ENCODE measurements at places on chromosomes 4 and X.

DNA sequence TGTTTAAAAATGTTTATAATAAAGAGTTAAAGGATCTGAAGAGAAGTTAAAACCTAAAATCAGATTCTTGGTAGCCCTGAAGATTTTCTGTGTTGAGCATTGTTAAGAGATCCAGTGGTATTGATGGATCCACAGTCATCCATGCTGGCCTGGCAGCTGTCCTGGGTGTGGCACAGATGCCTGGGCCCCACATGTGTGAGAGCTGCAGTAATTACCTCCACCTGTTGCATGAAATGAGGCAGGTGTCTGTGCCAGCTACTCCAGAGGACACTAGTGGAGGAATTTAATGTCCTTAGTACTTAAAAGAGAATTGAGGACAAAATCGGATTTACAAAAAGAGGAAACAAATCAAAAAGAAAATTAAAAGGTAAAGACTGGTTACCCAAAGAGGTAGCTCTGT lies 44.0 kb downstream of the MGST2 start:
- DNase-seq: no peak

- no peak for DNase-seq
Observed at GRCh38 chr4:17719106-17719505, 62.3 kb downstream of the FAM184B start.

DNA sequence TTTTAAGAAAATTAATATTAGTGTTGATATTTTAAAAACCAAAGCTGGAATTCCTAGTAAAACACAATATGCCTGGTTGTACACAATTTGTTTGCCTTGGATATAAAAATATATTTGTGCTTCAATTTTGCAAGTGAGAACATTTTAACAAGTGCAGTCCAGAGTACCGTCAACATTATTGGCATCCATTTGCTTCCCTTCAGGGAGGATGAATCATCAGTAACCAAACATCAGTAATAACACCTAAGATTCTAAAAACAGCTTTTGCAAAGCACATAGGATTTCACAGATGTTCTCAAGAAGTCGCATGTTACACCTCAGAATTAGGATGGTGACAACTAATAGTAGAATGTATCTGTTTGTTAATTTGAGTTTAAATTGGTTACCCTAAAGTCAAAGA lies 262.6 kb upstream of the BMP3 start:
- no peak for DNase-seq

- DNase-seq: no peak
Observed at GRCh38 chr4:189279188-189279587, 661.5 kb upstream of the FRG1 start.

- DNase-seq: no peak
Observed at GRCh38 chrX:3370656-3371055, 24.2 kb upstream of the MXRA5 start.

DNA sequence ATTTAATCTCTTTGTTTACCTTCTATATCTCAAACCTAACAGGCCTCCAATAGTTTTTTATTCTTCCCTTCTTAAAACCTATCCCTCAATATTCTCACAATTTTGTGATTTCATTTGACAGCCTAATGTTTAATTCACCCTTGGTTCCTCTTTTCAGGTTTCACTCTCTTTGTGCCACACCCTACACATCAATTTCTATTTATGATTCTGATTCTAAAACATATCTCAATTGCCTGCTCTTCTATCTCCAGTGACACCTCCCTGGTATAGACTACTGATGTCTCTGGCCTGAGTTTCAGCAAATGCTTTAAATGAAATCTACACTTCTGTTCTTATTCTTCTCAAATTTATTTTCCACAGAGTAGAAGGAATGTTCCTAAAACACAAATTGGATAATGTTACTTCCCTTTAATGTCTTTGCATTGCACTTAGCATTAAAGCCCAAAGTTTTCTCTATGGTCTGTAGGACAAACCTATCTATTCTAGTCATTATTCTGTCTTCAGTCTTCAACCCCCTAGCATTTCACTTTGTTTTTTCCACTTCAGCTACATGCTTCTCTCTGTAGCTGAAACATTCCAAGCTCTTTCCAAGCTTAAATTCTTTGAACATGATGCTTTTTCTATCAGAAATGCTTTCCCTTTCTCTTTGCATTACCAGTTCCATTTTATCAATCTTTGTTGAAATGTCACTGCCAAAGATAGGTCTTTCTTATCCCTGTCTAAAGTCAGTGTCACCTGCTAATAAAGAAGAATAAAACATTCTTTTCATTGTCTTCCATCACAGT lies 622.0 kb downstream of the CENPC start:
- no peak for DNase-seq

GRCh38 chr4:20298455-20298854 lies 46.8 kb downstream of the SLIT2 start:
- DNase-seq: no peak

- no peak for DNase-seq
Observed at GRCh38 chrX:10636337-10636736, 16.0 kb upstream of the MID1 start.

GRCh38 chr4:73608689-73609594 lies 11.3 kb downstream of the RASSF6 start:
- DNase-seq: no peak

DNA sequence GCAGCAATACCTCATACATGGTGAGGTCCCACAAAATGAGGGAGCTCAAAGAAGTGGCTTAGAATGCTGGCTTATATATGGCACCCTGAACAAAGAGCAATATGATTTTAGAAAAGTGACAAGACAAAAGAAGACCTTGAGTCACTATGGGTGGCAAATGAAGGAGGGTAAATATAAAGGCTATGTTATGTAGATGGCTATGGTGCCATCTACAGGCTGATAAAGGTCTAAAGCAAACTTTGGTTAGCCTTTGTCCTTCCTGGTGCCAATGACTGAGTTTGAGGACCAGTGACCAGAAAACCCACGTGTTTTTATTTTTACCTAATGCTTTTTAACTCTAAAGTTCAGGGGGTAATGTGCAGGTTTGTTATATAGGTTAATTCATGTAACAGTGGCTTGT lies 151.8 kb downstream of the CCNG2 start:
- no peak for DNase-seq

DNA sequence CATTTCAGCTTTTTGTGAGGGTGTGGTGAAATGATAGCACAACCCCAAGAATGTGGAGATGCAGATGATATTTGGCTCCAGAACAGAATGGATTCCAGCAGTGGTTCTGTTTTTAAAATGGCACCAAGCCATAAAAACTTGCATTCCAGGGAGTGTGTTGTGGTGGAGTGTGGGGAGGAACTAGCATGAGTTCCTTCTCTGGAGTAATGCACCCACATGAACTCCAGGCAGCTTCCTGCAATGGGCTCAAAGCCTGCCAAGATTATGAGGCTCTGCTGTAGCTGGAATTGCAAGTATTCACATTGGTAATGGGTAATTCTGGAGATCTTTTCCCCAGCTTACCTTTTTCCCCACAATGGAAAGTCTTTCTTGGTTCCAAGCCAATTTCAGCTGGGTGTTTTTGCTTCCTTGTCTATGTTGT lies 161.4 kb downstream of the RAB28 start:
- DNase-seq: no peak

DNA sequence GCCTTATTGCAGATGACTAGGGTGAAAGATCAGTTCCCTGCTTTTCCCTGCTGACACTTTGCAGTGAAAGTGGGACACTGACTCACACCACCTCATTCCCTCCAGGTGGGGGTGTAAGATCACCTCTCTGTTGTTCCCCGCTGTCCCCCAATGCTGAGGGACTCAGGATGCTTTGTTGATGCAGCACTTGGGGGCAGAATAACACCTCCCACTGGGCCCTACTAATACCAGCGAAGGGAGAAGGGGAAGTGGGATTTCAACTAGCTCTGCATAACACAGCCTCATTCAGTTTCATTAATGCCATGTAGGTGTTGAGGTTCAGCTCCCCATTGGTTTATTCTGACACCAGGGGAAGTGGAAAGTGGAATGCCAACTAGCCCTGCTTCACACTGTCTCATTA lies 43.6 kb upstream of the IL1RAPL2 start:
- DNase-seq: no peak

GRCh38 chr4:38873290-38873944 lies 5.8 kb downstream of the FAM114A1 start:
- no peak for DNase-seq

GRCh38 chr4:27763830-27764525 lies 903.3 kb downstream of the STIM2 start:
- DNase-seq: no peak

- no peak for DNase-seq
Observed at GRCh38 chr4:13325744-13326143, 158.4 kb downstream of the RAB28 start.

DNA sequence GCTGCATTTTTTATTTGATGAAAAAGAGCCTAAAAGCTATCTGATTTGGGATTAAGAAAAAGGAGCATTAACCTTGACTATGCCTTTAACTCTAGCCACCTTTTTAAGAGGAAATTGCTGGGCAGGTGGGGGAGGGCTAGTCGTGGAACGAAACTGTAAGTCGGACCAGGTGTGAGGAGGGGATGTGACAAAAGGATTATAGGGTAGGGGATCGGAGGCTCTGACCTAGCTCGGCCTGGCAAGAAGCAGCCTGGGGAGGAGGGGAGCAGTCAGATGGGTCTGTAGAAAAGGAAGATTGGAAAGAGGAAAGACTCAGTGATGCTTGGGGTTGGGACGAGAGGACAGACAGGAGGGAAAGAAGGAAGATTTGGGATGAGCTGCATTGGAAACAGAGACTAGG lies 21.1 kb upstream of the SPCS3 start:
- no peak for DNase-seq

DNA sequence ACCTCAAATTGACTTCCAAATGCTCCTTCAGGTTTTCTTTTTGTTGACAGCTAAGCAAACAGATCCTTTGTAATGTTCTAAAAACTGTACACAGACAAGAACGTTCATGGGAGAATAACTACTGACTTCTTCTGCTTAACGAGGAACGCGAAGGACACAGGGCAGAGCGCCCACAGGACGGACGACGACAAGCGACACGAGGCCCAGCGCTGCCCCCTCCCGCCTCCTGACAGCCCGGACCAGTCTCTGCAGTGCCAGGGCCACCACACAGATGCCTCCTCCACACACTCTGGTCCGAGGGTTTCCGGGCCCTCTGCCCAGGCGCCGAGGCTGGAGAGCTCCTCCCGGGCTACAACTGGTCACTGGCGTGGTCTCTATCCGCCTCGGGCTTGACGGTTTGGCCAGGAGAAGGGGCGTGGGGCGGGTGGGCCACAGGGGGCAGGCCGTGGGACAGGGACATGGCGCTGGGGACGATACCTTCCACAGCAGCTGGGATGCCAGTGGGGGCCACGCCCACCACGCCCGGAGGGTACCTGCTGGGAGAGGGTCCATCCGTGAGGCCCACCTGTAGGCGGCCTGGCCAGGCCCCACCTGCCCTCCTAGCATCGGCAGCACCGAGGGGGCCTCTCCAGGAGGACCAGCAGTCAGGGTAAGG lies 36.9 kb downstream of the CTBP1 start:
- no peak for DNase-seq

- DNase-seq: no peak
Observed at GRCh38 chr4:7621252-7622035, 186.7 kb upstream of the PSAPL1 start.

- DNase-seq: no peak
Observed at GRCh38 chr4:76125816-76126215, 22.4 kb downstream of the NUP54 start.

DNA sequence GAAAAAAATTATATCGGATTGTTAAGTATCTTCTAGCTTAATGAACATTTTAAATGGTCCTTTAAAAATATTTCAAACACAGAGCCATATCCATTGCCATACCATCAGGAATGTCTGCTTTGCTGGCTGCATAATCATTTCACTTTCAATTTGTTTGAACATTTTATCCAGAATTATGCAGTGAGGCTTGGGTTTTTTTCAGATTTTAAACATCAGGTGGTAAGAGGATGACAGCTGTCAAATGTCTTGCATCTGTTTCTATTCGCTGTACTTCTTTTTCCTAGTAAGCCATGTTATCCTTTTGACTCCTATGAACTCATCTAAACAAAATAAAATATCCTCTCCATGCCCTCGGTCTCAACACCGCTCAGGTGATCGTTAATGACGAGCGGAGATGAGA lies 802 bp downstream of the RFC1 start:
- no peak for DNase-seq

- DNase-seq: no peak
Observed at GRCh38 chr4:83568062-83568461, 32.2 kb downstream of the GPAT3 start.

DNA sequence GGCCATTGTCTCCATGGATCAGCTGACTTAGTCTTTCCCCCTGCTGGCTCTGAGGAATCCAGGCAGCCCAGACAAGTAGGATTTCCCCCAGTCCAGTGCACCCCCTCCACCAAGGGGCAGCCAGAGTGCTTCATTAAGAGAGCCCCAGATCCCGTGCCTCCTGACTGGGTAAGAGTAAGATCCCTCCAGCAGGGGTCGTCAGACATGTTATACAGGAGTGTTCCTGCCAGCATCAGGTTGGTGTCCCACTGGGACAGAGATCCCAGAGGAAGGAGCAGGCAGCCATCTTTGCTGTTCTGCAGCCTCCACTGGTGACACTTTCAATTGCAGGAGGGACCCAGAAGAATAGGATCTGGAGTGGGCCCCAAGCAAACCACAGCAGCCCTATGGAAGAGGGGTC lies 29.0 kb upstream of the INPP4B start:
- no peak for DNase-seq

DNA sequence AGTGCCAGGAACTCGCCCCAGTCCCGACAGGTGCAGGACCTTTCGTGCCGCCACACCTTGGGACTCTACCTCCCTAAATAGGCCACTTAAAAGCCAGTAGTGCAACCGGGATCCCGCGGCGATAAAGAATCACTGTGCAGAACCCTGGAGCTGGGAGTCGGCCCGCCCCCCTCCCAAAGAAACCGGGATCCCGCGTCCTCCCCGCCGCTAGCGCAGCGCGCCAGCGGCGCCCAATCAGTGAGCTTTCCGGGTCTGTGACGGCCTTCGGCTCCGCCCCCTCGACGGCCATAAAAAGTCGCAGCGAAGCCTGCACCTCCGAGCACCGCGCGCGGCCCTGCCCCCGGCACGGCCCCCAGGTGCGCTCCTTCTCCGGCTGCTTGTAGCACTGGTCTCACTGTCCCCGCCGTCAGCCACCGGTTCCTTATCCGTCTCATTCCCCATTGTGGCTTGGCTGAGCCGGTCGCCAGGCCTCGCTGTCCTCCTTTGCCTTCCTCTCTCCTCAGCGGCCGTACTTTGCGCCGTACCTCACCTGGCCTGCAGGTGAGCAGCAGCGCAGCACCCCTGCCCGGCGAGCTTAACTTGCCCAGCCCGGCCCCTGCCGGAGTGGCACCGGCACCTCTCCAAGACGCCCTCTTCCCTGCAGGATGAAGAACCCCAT lies at the start of gene LRAT:
Gene LRAT (plus strand): TSS at position 318 of the 658 bp plus-strand sequence. CDS start 327 bp downstream, at position 645.
- no peak for DNase-seq

GRCh38 chrX:119541188-119541587 lies 24.0 kb downstream of the STEEP1 start:
- no peak for DNase-seq

DNA sequence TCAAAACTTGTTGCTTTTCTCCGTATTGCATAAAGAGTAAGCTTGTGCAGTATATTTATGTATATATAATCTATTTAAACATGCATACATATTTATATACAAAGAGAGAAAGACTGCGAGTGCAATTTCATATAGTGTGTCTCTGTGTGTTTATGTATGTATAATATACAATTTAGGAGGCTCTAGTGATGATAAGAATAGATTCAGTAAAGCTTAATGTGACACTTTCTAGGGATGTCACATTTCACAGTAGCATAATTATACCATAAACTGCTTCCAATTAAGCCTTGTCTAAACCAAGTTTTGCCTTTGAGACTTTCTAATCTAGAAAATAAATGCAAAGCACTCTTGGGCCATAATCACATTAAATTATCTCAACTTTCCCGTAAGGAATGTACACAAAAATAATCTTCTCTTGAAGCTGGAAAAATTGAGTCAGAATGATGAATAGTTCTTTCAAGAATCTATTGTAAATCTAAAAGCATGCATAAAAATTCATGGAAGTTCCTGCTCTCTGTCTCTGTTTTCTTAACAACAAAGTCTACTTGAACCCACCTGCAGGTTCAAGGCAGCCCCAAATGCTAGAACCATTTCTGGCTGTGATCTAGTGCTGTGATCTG lies 114.1 kb upstream of the NPY2R start:
- DNase-seq: no peak
